ENCODE measurements at places on chromosomes 13 and 19.

DNA sequence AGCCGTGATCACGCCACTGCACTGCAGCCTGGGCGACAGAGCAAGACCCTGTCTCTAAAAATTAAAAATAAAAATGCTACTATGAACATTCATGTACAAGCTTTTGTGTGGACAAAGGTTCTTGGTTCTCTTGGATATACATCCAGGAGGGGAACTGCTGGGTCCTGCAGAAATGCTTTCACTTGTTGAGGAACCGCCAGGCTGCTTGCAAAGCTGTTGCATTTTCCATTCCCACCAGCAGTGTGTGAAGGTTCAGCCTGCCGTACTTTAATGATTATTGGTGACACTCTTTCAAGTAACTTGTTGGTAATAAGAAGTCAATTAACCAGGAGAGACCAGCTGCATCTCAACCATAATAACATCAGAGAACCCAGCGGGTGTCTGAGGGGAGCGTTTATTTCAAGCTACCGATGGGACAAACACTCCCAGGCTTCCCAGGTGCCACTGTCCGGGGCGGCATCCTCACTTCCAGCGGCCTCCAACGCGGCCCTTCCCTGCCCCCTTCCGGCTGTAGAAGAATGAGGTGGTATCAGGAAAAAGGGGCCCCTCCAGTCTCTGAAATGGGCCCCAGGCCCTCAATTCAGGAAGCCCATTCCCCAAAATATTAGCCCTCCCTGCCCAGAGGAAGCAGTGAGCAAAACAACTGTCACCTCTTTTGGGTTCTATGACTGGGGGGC, 15.2 kb upstream of the PPP1R12C start:
- no peak for DNase-seq

DNA sequence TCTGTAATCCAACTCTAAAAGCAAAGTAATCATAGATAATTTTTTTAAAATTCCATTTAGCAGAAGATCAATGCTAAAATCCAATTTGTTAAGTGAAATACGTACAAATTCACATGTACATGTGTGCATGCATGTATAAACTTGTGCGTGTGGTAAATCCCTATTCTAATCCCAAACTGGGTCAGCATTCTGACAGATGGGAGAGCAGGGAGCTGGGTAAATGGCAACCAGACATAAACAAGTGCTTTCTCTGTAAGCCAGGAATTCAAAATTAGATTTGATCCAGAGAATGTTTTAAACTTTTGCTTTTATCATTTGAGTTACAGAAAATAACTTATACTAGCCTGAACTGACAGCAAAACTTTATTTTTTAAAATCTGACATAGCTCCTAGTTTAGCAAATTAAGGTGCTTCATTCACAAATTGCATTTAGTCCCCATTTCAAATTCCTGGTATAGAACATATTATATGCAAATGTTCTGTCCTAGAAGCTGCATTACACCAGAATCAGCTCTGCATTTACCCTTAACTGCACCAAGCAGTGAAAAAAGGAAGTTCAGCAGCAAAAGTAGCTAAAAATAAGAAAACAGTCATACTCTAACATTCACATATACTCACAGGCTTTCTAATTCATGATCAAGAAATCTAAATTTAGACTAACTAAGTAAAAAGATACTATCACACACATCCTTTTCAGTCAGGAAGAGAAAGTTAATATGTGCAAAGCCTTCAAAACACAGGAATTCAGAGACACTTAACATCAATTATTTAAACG, 32.6 kb downstream of the UBL3 start:
- DNase-seq, result no peak

GRCh38 chr19:50590191-50590590, 22.0 kb upstream of the LRRC4B start:
- no peak for DNase-seq

- DNase-seq, result no peak
Measured at GRCh38 chr13:27977476-27978300, 8.6 kb upstream of the CDX2 start.

- DNase-seq, result no peak
Measured at GRCh38 chr19:14575428-14575980, 3.6 kb upstream of the NDUFB7 start.

GRCh38 chr13:99041788-99042187, 63.9 kb upstream of the DOCK9 start:
- DNase-seq, result no peak

- DNase-seq, result no peak
Measured at GRCh38 chr13:29583073-29583785, 12.3 kb downstream of the SLC7A1 start.

DNA sequence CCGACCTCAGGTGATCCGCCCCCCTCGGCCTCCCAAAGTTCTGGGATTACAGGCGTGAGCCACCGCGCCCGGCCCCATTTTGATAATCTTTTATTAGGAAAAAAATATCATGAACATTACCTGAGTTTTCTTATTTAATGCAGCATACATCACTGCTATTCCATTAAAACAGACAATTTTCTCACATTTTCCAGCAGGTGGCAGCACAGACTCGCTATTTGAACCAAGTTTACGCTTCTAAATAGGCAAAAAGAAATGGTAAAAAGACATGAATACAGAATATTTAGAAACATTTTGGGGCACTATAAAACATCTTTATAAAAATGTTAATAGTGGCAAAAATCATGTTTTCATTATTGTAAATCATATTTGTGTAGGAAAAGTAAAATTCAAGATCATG, 903.1 kb downstream of the SLITRK6 start:
- peak; percentile 21 for DNase-seq

GRCh38 chr19:46907880-46908279, 47.1 kb downstream of the ARHGAP35 start:
- no peak for DNase-seq

- DNase-seq, result no peak
Measured at GRCh38 chr13:34914416-34914815, 27.7 kb upstream of the NBEA start.

DNA sequence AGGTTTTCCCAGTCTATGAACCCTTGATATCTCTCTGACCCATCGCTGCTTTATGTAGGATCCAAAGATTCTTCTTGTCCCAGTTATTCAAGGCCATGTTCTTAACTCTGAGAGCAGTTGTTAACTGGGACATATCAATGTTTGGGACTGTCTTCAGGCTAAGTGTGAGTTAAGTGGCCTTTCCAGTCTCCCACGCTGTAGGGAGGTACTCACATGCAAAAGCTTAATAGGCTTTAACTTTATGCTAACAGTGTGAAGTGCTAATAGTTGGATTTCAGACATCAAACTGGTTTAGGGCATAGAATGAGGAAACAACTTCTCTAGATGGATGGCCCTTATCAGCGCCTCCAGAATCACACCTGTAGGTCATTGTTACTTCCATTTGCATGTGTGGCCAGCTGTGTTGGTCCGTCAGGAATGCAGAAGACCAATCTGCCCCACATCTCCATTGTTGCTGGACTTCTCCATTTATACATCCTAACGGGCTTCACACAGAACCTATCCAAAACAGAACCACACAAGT, 104.7 kb upstream of the MBNL2 start:
- no peak for DNase-seq

- no peak for DNase-seq
Measured at GRCh38 chr13:25687471-25688225, 315.9 kb downstream of the ATP8A2 start.

DNA sequence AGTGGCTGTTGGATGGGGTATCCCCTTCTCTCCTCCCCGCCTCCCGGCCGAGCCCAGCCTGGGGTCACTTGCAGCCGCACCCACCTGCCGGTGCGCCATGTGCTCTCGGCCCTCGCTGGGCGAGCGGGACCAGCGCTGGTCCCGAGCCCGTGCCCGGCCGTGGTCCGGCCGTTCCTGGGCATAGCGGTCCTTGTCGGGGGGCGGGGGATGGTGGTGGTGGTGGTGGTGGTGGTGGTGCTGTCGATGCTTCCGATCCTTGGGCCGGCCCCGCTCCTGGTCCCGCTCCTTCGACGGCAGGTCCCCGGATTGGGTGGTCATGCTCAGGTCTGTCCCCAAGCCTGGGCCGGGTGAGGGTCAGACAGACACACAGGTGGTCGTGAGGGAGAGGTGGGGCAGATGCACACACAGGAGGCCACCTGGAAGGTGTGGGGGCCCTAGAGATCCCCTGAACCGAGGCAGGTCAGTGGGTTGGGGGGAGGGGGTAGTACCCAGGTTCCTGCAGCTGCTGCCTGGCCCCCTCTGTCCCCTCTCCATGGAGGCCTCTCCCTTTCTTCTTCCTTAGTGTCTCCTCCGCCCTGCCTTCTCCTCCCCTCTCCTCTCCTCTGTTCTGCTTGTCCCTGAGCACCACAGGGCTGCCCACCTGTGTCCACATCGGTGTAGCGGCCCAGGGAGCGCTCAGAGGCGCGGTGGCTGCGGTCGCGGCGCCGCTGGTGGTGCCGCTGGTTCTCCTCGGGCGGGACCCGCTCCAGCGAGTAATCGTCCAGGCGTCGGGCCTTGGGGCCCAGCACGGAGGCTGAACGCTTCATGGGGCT, 58.7 kb downstream of the IER2 start:
- DNase-seq, result no peak

DNA sequence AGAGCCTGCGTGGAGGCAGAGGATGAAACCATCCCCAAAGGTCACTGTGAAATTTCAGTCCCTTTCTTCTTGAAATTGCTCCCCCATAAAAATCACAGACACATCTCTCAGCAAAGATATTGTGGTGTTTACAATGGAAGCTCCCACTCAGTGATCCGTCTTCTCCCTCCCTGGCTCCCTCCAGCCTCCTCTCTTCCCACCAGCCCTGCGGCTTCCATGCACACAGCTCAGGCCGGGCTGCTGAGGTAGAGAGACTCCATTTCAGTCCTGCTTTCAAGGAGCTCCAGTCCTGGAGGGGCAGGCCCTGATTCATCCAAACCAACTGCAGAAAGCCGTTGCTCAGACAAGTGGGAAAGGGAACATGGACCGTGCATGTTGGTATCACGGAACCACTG, 24.0 kb upstream of the MIER2 start:
- no peak for DNase-seq

- no peak for DNase-seq
Measured at GRCh38 chr13:28654276-28654675, 4.7 kb upstream of the POMP start.
